ENCODE measurements at places on chromosomes 2 and 18.

DNA sequence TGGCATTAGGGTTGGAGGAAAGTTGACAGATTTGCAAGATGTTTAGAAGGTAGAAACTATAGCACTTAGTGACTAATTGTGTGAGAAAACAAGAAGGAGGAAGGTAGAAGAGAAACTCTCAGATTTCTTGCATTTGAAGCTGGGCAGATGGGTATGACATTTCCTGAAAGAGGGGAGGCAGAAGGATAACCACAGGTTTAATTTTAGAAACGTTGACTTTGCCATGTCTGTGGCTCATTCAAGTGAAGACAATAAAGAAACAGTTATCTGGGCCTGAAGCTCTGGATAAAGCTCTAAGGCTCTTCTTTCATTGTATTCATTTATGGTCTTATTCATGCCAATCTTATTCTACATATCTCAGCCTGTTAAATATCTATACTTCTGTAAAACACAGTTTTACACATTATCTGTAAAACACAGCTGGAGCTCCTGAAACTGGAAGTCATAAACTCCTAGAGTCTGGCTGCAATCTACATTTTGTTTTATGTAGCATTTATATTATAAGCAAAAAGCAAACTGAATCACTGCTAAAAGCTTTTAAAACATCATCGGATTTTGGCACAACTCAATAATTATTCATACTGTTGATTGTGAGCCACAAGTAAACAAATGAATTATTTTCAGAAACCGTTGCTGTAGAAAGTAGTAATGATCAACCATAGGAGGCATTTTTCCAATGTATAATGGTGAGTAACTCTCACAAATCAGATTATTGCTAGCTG is 138.5 kb downstream of the RIT2 start:
- no peak for DNase-seq

GRCh38 chr2:213034585-213034984 is 116.8 kb downstream of the IKZF2 start:
- DNase-seq: no peak

DNA sequence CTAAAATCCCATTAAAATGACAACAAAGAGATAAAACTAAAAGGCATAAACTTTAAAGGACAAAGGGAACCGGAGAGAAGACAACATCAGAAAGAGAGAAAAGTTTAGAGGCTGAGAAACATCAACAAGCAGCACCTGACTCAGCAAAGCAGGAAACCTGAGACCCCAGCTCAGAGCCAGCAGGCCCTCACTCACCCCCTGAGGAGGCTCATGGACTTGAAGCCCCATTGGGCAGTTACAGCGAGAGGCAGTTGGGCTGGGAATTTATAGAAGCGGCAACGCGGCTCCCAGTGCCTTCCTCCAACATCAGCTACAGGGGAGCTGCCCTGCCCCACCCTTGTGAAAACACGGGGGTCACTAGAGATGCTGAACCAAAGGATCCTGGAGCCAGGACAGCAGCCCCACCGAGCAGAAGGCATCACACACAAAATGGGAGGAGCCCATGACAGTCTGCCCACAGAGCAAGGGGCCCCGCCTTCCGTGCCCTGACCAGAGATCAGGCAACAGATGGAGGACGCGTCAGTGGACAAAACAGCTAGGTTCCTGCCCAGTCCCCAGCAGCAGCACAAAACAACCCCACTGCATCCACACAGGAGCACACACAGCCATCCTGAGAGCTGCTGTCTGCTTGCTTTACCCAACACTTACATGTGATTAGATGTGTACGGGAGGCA is 52.7 kb downstream of the CMPK2 start:
- DNase-seq: no peak

GRCh38 chr2:237791977-237792727 is 6.4 kb upstream of the RBM44 start:
- DNase-seq: no peak

DNA sequence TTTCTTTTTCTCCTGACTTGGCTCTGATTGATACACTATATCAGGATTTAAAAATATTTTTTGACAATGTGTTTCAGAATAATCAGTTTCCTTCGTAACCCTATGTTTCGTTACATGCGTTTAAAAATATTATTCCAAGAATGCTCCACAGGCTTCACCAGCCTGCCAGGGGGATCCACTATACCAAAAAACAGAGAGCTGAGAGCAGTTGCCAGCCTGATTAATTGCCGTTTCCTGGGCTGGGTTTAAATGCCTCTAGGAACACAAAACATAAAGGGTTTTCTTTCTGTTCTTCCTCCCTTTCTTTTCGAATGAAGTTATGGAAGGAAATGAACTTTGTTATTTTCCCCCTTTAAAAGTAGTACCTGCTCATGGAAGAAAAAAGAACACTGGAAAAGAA is 47.9 kb downstream of the LRRFIP1 start:
- DNase-seq: no peak

DNA sequence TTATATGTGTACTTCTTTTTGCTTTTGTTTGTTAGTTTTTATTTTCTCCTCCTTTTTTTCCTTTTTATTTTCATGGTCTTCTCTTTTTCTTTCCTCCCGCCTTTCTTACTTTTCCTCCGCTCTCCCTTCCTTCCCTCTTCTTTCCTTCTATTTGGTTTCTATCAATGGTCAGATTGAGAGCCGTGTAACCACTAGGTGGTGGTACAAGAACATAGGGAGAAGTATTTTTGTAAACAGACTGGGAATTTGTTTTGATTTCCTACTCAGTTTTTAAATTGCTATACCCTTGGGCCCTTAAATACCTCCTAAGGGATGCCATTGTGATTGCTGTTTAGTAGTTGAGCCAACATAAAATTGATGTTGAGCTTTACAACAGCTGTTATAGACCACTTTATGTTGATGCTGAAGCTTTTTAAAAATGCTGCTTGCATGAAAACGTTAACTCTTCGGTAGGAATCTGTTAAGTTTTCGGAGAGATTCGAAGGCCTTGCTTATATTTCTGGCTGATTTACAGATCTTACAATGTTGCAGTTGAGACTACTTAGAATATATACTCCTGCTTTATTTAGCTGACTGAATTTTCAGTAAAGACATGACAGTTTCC is 124.2 kb downstream of the UBE2E3 start:
- no peak for DNase-seq

Measured in T1000 (cell line).